ENCODE measurements at places on chromosomes 1 and 21.

DNA sequence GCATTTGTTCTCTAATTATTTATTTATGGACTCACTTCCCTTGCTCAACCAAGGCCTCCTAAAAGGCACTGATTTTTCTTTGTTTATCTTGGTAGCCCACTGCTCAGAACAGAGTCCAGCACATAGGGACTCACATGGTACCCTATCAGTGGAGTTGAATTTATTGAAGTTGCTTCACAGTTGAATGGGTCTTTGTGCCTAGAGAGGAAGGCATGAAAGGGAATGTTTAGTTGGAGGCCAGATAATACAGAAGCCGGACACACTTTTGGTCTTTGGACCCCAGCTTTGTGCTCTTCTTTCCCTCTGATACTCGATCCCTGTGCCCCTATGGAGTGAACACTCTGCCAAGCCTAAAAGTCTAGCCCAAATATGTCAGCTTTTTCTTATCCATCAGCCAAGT lies 429.0 kb downstream of the PRDM2 start:
- no peak for DNase-seq

DNA sequence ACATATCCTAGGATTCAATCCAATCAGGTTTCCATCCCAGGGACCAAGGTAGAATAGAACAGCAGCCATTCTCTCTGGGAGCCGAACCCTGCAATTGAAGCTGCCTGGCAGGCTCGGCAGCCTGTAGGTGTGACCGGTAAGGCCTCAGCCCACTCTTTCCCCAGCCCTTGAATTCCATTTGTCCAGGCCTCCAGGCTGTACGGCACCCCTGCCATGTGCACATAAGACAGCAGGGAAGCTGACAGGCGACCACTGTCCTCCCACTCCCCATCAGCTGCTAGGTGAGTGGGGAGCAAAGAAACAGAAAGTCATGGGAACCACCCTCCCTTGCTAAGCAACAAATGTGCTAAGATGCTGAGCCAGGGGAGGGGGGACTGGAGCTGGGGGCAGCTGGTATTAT lies 23.0 kb downstream of the OPTC start:
- DNase-seq, result no peak

DNA sequence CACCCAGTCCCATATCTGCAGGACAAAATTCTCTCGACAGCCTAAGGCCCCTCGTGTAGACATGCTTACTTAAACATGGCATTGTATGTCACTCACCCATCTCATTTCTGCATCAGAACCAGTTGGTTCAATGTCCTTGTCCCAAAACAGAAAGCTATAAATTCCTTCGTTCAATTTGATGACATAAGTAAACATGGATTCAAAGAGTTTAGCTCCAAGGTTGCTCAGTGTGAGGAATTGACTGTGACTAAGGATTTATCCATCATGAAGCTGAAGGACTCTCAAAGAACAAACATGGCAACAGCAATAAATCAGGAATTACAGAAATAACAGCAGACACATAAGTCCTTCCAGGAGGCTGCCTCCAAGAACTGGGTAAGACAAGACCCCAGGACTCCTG lies 237.2 kb downstream of the TOMM20 start:
- no peak for DNase-seq

DNA sequence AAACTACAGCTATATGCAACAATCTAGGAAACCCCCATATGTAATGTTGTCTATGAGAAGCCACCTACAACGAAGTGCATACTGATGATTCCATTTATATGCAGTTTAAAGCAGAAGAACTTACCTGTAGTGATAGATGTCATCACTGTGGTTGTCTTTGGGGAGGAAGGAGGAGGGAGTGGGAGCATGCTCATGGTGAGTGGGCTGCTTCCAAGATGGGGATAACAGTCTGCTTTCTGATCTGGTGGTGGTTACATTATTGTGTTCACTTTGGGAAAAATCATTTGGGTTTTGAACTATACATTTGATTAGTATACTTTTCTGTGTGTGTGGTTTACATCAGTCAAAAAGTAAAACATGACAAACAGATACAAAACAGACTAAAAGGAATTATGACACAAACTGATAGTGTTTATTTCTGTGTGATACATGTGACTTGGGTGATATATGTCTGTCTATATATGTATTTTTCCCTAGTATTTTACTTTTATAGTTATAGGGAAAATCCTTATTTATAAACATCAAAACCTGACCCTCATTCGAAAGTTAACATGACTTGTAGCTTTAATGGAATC lies 184.7 kb downstream of the VPS13D start:
- no peak for DNase-seq

DNA sequence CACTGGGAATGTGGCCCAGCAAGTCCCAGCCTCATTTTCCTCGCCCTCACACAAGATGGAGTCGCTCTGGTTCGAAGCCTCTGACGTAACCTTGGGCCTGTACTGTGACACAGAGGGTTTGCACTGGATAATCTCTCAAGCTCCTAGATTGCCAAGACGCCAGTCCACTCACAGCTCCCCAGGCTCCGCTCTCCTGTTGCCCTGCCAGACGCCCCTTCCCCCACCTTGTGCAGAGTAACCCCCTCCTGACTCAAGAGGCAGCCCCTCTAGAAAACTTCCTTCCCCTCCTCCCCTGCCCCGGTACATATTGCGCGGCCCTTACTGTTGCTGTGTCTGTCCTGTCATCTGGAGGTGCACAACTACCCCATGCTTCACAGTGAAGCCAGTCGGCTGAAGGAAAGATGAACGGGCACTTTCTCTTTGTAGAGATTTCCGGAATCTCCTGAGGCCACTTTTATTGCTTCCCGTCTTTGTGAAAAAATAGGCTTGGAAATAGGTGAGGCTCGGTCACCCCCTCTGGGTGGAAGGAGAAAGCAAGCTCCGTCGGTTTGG lies 981 bp upstream of the KIAA1614 start:
- DNase-seq, result no peak

- no peak for DNase-seq
Measured at GRCh38 chr1:150753416-150753815, 12.2 kb downstream of the CTSS start.
